Stimulated activated CD8-positive, alpha-beta memory T cell treated with anti-CD3 and anti-CD28 coated beads, Interleukin-4, amount 100 ng/mL, for 1 hour (primary cell): ENCODE measurements at places on chromosomes 7 and 10.

GRCh38 chr7:20217193-20217948, at the start of gene MACC1:
MACC1 (minus strand) TSS chr7:20217384; CDS start chr7:20161862, 55,522 bp downstream.
- DNase-seq, result no peak

DNA sequence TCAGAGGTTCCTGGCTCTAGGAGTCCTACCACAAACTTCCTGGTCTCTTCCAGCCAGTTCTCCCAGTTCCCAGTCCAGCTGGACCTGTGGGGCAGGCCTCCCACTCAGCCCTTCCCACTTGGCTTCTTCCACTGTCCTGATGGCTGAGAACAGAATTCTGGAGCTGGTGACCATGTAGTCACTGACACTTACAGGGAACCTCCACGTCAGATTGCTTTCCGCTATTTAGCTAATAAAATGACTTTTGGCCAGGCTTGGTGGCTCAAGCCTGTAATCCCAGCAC, 63.5 kb upstream of the ZRANB1 start:
- DNase-seq, result no peak

DNA sequence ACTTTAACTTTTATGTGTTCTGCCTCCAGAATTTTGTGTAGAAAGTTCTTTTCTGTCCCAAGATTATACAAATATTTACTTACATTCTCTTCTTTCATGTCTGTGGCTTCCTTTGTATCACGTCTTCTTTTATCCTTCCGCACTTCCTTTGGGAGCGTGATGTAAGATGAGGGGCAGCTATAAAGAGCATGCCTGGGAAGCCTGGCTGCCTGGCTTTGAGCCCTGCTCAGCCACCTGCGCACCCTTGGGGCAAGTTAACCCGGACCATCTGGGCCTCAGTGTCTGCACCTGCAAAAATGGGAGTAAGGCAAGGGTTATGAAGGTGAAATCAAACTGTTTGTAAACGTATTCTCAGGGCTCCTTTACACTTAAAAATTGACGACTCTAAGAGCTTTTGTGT, 25.2 kb downstream of the PALD1 start:
- no peak for DNase-seq

DNA sequence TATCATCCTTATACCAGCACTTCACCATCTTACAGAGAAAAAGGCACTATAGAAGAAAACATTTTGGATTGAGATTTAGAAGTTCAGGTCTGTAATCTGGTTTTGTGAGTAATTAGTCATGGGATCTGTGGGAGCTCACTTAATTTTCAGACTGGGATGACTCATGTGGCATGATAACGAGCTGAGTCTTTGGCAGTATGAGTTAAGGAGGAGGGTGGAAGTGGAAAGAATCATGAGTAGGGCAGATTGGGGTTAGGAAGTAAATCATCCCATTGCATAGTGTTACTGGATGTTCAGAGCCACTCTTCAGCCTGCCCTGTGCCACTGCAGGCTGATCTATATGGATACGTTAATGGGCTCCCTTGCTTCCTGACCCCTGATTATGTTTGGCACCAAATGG, 64.9 kb downstream of the ZNF92 start:
- no peak for DNase-seq

GRCh38 chr7:158519633-158520174, 67.9 kb downstream of the PTPRN2 start:
- no peak for DNase-seq
